AG10803 (cell line): ENCODE measurements at places on chromosomes 7 and 10.

DNA sequence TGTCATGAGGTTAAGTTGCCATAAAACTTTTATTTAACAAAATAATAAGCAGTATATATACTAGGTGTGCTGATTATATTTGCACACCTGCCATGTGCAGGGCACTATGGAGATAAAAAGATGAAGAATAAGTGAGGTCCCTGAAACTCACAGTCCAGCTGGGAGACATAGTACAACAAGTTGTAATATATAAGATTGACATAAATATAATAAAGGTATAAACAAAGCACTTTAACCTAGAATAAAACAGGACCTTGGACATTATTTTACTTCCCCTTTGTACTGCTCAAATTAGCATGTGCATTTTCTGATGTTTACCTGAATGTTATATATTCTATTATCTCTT lies 6.2 kb downstream of the STK17A start:
- no peak for DNase-seq

DNA sequence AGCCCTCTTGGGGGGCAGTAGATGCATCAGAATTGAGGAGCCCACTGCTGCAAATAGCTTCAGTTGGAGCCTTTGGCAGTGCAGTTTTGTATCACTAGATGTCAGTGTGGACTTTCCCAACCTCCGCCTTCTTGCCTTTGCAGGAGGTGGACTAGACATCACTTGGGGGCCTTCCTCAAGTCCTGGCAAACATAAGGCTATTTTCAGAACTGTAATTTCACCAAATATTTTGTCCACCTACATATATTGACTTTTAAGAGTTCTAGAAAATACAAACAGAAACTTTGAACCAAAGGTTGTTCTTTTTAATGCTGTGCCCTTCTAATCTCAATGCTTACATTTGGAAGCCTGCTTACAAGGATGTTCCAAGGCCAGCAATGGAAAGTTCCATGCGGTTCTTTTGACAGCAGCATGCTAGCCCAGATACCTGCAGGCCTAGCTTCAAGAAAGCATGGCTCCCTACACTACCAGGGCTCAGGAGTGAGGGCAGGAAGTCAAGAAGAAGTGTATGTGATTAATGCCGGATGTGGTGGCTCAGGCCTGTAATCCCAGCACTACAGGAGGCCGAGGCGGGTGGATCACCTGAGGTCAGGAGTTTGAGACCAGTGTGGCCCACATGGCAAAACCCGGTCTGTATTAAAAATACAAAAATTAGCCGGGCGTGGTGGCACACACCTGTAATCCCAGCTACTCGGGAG lies 8.0 kb upstream of the ZNRF2 start:
- peak; percentile 54 for DNase-seq

GRCh38 chr7:49564379-49564714 lies 209.1 kb upstream of the VWC2 start:
- DNase-seq = no peak

DNA sequence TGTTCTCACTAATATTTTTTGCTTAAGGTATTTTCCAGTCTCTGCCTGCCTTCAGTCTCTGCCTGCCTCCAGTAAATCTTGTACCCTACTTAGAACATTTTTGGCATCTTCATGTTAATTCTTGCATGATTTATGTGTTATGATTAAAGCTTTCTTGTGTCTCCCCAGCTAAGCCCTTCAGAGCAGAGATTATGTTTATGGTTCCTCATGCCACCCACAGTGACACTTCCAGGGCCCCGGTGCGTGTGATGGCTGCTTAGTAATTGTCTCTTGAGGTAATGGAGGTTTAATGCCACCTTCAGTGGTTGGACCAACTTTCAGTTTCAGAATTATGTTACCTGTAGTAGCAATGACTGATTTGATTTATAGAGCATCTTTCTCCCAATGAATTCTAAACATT lies 70.6 kb upstream of the MET start:
- no peak for DNase-seq

- DNase-seq = no peak
Measured at GRCh38 chr10:117539903-117540639, 2.5 kb upstream of the EMX2 start.

GRCh38 chr10:58641708-58642107 lies 129.0 kb downstream of the BICC1 start:
- peak; percentile 95 for DNase-seq

DNA sequence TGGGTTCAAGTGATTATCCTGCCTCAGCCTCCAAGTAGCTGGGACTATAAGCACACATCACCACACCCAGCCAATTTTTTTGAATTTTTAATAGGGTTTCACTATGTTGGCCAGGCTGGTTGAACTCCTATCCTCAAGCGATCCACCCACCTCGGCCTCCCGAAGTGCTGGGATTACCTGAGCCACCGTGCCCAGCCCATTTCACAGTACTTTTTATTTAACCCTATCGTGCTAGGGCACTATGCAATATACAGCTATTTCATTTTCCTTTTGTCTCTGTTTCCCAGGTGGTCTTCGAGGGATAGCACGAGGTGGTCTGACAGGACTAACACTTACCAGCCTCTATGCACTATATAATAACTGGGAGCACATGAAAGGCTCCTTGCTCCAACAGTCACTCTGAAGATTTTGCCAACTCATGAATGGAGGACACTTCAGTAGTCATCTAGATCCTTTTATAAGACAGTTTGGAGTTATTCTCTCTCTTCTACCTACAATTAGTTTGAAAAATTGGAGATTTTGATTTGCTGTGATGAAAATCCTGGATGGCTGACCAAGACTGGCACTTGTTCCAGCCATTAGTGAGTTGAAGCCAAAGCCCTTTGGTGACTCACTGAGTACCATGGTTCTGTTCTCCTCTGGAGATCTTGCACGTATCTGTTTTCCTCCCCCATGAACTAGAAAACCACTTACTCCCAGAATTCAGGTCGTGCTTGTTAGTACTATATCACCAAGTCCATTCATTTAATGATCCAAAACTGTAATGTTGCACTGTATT lies 27.3 kb downstream of the NCOA4 start:
- peak; percentile 34 for DNase-seq

- DNase-seq = no peak
Measured at GRCh38 chr7:128108641-128109423, 77.6 kb upstream of the LRRC4 start.

- DNase-seq = peak; percentile 40
Measured at GRCh38 chr10:30758338-30758737, 128.8 kb upstream of the LYZL2 start.

GRCh38 chr7:66539264-66539623 lies 89.4 kb upstream of the KCTD7 start:
- DNase-seq = no peak

GRCh38 chr10:14142606-14143250 lies 188.0 kb downstream of the FRMD4A start:
- DNase-seq = no peak

DNA sequence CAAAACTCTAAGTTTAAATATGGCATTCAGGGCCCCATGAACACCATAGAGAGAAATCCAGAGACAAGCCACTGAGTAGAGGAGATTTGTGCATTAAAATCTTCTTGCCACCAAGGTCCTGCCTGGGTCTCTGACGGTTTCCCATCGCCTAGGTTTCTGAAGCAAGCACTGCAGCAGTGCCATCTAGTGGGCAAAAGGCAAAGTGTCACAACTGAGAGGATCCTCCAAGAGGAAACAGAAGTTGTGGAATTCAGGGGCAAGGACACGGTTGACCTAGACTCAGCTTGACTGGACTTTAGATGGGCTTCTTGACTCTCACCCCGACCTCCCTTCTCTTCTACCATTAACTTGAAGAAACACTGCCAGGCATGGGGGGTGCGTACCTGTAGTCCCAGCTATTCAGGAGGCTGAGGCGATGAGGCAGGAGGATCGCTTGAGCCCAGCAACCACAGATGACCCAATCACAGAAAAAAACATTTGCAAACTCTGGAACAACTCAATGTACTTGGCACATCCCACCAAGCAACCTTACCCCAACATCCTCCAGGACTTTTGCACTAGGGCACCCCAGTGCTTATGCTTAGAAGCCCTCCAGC lies 604.1 kb downstream of the GALNT17 start:
- peak; percentile 52 for DNase-seq

GRCh38 chr7:127348247-127348631 lies 44.3 kb downstream of the ZNF800 start:
- no peak for DNase-seq

DNA sequence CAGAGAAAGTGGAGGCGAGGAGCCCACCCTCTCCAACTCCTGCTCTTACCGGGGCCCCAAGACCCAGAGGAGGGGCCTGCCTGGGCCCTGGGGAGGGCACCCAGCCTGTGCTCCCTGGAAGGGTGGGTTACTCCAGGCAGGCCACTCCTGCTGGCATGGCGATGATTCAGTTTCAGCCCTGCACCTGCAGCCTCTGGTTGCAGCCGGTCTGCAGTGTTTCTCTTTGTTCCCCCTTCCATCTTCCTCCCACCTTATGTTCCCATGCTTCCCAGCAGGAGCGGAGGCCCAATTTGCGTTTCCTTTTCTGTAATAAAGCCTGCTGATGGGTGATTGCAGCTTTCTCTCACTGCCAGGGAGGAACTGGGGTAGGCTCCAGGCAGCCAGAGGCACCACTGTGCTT lies 53.2 kb upstream of the FAM20C start:
- no peak for DNase-seq

DNA sequence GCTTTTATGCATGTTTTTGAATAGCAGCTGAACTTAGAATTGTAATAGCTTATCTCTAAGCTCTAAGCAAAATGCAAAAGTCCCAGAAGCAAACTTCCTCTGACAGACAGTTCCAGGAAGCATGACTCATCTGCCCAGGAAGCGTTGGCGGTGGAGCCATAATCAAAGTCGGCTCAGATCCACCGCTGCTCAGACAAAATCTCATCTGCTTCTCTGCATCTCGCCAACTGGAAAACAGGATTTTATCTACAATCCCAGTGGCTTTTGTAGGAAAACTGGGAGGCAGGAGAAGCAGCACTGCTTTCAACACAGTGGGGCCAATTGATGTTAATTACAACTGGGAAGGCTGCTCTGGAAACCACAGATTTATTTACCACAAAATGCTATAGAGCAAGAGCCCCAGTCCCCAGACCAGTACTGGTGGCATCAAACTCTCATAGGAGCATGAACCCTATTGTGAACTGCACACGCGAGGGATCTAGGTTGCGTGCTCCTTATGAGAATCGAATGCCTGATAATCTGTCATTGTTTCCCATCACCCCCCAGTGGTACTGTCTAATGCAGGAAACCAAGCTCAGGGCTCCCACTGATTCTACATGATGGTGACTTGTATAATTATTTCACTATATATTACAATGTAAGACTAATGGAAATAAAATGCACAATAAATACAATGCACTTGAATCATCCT lies 99.9 kb downstream of the CUBN start:
- DNase-seq = peak; percentile 74

GRCh38 chr10:133390597-133391248 lies 3.2 kb upstream of the MTG1 start:
- DNase-seq = no peak

- DNase-seq = no peak
Measured at GRCh38 chr10:44344727-44345126, 40.2 kb downstream of the CXCL12 start.

- no peak for DNase-seq
Measured at GRCh38 chr10:7475939-7476338, 65.1 kb upstream of the SFMBT2 start.

GRCh38 chr10:6843481-6843881 lies 263.4 kb upstream of the PRKCQ start:
- no peak for DNase-seq

DNA sequence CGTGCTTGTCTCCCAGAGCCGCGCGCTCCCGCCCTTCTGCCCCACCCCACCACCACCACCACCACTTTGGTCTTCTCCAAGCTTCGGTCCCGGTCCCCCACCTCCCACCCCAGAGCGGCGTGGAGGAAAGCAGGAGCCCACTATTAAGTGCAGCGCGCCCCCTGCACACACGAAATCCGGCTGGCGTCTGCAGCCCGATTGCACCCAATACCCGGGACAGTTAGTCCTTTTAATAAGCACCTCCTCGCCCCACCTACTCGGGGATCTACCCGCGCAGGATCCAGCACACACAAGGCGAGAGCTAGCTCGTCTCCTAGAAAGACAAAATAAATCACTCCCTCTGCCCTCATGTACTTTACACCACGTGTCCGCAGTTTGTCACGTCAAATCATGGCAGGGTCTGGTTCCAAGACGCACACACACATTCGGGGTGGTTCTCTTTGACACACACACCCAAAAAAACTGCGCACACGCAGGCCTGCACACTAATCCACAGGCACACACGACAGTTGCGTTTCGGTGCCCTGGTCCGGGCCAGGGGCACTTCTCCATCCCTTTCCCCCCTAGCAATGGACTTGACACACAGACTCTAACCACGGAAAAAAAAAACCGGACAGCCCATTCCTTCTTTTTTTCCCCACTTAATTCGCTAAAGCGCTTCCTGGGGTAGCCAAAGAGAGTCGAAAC lies 1.6 kb downstream of the SFMBT2 start:
- DNase-seq = no peak

DNA sequence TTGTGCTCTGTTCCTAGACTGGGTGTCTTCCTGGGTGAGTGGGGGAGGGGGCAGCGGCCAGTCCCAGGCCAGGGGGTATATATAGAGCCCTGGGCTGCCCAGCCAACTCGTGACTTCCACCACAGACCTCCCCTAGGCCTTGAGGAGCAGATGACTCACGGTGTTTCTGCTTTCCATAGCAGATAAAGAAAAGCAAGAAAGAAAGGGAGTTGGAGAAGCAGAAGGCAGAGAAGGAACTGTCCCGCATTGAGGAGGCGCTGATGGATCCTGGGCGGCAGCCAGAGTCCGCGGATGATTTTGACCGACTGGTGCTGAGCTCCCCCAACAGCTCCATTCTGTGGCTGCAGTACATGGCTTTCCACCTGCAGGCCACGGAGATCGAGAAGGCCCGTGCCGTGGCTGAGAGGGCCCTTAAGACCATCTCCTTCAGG lies 10.1 kb downstream of the CALHM2 start:
- DNase-seq = no peak

DNA sequence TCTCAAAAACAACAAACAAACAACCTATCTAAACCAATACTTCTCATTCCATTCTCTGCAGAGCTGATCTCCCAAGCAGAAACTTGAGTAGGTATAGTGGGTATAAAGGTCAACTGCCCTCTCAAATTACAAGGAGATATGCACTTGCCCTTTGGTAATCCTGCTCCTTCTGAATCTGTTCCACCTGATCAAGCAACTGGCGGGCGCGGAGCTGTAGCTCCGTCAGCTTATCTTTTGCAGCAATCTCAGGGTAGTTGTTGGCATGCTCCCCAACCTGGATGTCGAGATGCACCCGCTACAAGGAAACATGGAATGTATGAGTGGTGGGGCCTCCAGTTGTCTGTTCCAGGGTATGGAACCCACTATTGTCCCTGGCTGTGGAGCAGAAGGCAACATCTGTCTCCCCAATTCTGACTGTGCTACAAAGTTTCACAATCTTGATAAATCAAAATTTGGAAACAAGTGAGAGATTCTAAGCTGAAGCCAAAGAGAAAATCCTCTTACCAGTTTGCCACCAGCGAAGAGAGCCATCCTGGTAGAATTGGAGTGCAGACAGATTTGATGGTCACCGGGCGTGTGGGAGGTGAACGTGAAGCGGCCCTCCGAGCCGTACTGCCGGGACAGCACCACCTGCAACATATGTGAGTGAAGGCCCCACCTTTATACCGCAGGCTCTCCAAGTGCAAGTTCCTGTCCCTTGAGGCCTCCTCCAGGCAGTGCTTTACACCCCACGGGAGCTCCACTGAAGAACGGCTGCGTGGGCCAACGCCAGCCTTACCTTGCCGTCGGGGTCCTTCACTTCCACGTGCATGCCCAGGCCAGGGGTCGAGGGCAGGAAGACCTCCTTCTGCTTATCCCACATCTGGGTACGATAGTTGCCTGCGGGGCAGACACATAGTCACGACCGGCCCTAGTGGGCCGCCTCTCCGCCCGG lies 819 bp downstream of the TMED4 start:
- DNase-seq = no peak
